ENCODE measurements at places on chromosomes 2 and 18. TPM values are rescaled to one million over a fixed set of nuclear protein-coding genes. Genes with fewer than 3 reads are reported as not detected.

DNA sequence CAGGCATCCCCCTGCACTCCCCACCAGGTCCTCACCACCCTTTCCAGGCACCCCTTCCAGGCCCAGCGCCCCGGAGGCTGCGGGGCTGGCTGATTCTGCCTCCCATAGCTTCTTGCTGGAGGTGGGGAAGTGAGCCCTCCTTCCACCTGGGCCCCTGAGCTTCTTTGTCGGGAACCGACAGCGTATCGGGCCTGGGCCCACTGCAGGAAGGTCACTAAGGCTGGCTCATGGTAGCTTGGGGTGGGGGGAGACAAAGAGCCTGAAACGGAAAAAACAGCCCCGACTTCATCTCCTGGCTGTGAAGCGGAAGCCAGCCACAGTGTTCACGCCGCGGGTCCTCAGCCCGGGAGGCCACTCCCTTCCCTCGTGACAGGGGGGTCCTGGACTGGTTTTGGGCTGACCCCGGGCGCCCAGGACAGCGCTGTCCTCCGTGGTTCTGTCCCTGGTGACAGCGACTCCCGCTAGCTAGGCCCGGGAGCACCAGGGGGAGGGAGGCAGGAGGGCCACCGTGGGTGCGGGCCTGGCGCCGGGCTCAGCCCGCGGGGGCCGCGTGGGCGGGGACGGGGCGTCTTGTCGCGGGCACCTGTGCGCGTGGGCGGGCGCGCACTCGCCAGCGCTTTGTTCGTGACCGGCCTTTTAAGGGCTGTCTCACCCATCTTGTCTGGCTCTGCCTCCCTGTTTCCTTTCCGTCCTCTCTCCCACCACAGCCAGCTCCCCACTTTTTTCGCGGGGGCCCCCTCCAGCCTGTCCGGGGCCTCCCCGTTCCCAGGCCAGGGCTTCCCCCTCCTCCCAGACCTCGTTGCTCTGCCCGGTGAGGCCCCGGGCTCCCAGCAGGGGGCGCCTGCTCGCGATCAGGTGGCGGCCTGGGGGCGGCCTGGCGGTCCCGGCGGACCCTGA is 64.9 kb downstream of the DNMT3A start:
- DNase-seq: peak; percentile 82

DNA sequence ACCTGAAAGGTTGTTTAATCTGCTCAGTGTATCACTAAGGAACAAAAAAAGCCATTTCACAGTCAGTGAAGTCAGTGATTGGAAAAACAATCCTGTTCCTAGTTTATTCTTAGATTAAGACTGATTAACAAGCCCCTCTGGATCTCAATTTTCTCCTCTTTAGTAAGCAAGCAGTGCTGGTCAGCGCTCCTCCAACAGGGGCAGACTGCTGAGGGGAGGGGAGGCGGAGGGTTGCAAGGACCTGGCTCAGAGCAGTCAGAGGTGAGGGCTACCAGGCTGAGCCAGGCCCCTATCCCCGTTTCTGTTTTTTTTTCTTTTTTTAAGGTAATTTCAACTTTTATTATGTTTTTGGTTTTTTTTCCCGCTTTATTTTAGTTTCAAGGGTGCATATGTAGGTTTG is 24.7 kb upstream of the KCNS3 start:
- peak; percentile 44 for DNase-seq

The SNTG2 gene
- 12.7 TPM for total RNA-seq

- DNase-seq: no peak
Observed at GRCh38 chr18:48265328-48265727, 143.9 kb downstream of the ZBTB7C start.

DNA sequence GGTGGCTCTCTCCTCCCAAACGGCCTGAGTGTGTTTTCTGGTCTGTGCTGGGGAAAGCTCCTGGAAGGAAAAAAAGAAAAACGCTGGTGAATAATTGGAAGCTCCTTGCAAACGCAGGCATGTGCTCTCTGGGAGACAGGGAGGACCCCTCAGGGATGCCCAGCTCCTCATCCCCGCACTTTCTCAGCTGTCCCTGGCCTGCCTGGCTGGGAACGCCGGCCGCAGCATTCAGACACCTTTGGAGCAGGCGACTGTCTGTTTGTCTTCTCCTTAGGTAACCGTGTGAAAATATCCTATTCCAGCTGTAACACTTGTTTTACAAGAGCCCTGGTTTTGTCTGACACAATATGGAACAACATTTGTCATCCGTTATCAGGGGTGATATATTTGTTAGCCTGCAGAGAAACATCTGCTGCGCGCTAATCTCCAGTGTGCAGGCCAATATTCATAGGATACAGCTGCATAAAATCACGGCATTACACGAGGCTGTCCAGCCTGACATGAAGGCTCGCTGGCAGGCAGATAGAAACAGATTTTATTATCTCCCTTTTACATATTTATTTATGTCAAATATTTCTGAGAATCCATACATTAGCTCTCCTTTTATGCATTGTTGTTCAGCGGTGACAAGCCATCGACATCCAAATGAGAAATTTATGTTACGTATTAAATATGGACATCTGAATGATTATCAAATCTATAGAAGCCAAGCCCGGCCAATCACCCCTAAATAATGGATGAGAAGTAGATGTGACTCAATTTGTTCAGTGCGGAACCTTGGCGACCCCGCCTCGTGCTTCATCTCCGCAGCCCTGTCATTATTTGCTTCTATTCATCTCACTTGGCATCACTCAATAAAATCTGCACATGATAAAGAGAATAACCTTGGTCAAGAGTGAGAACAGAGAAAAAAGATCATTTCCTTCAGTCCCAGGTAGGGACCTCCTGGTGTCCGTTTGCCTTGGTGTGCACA is 675.1 kb upstream of the SALL3 start:
- no peak for DNase-seq

DNA sequence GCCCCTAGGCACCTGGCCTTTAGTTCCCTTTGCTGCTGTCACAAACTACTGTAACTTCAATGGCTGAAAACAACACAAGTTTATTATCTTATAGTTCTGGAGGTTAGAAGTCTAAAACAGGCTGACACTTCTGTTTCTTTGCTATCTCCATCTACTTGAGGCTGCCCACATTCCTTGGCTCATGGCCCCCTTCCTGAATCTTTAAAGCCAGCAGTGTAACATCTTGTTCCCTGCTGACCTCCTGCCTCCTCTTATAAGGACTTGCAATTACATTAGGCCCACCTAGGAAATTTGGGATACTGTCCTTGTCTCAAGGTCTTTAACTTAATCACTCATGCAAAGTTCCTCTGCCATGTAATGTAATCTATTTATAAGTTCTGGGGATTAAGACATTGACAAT is 6.5 kb downstream of the SMYD1 start:
- no peak for DNase-seq

All from H9 (cell line).